ENCODE measurements at places on chromosomes 3 and 15.

DNA sequence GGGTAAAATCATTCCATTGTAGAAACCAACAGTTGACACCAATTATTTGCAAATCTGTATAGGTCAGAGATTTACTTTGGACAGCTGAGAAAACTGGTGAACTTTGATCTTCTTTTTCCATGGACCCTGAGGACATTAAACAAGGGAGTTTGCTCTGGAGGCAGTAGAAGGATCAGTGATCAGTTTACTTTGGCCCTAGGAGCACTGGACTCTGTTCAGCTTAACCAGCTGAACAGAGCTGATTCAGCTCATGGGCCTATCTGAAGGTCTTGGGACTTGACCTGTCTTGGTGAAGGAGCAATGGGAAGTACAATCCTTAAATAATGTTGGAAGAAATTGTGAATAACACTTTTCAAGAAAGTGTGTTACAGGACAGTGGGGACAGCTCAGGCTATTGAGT, 15.2 kb upstream of the TF start:
- DNase-seq: no peak

- DNase-seq: no peak
Observed at GRCh38 chr3:30437171-30437601, 169.2 kb upstream of the TGFBR2 start.

GRCh38 chr3:60064210-60065178, 1014.7 kb upstream of the CFAP20DC start:
- DNase-seq: no peak

- DNase-seq: no peak
Observed at GRCh38 chr3:144501467-144501866, 529.8 kb downstream of the DIPK2A start.

- no peak for DNase-seq
Observed at GRCh38 chr3:98807011-98807410, 43.9 kb downstream of the ST3GAL6 start.

DNA sequence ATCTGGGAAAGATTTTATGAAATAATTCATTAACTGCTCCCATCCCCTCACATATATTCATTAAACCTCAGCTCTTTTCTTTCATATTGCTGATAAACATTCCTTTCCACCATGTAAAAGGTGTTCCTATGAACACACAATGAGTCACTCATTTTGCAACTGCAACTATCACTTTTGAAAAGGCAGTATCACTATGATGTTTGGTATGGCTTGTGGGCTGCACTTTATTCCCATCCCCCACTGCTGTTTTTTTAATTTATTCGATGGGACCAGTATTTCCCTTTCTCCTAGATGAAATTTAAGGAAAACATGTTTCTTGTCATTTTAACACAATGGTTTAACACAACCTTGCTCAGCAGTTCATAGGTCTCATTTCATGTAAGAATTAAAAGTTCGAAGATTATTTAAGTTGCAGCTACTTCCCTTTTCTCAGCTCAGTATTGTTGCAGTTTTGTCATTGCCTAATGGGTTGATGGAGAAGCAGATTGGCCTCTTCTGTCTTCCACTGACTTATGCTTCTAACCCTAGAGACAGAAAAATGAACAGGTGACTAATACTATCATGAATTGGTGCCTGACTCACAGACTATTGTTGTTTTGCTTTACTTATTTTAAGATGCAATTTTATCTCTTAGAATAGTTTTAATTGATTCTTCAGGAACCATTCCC, 280.3 kb downstream of the ZPLD1 start:
- no peak for DNase-seq

- no peak for DNase-seq
Observed at GRCh38 chr15:90362936-90363212, 10.8 kb downstream of the ZNF774 start.

DNA sequence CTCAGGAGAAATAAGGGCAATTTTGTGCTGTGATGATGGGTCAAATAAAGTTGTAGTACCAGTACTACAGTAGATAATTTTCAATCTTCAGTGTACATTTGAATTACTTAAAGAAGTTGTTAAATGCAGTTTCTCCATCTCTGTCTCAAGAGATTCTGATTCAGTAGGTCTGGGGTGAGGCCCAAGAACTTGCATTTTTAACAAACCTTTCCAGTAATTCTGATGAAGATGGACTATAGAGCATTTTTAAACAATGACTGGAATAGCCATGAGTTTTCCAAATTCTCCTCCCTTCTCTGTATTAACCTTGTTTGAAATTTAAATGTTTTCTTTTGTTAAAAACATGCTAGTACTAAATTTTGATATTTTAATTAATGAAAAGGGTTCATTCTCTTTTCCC, 127.0 kb upstream of the CD96 start:
- no peak for DNase-seq

GRCh38 chr15:91304786-91305185, 204.7 kb downstream of the SV2B start:
- DNase-seq: no peak

- no peak for DNase-seq
Observed at GRCh38 chr3:76753599-76753998, 286.3 kb upstream of the ROBO2 start.

- no peak for DNase-seq
Observed at GRCh38 chr3:67719333-67719732, 64.9 kb upstream of the SUCLG2 start.

DNA sequence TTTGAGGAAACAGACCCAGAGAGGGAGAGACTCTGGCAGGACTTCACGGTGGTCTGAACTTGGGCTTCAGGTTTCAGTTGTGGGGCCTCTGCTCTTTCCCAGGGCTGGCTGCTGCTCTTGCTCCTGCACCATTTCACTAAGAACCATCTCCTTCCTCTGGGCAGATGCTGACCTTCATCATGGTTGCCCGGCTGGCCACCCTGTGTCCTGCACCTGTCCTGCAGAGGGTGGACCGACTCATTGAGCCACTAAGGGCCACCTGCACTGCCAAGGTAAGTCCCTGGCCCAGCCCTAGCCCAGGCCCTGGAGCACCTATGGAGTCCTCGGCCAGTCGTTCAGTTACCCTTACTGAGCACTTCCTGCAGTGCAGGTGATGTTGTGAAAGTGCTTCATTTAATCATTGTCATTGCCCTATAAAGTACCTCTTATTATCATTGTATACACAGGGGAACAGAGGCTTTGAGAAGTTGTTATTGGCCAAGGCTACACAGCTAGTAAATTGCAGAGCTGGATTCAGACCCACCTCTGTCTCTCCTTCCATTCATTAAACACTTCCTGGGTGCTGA, 10.0 kb downstream of the RPL32 start:
- no peak for DNase-seq

GRCh38 chr3:127835993-127836882, 13.9 kb upstream of the MGLL start:
- no peak for DNase-seq

DNA sequence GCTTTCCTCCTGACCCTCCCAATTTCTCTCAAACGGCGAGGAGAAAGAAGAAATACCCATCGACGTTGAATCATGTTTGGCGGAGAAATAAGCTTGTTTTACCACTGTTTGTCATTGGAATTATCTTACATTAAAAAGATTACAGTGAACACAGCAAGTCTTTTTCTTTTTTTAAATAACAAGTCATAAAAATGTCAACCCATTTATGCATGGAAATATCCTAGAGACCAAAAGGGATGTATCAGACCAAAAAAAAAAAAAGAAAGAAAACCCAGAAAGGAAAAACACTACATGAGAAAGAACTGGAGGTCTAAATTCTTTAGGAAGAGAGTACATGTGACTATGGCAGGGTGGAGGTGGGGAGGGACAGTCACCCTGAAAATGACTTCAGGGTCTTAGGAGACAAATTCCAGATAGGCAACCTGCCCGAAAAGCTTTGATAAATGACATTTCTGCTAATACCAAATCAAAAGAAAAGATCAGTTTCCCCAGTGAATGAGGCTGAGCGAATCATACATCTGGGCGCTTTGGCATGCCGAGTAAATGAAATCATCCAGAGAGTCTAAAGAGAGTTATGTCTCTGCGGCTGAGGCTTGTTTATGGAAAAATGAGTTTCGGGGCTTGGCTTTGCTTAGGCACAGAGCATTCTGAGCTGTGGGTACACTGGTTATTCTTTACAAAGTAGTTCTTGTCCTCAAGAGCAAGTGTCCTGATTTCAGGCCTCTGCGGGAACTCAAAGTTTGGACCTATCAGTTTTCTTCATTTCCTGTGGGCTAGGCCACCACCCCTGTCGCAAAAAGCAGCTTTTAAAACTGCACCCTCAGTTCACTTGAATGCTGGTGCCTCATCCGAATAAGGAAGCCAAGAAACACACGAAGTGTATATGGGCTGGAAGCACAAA, 110.1 kb upstream of the TGFBR2 start:
- no peak for DNase-seq

DNA sequence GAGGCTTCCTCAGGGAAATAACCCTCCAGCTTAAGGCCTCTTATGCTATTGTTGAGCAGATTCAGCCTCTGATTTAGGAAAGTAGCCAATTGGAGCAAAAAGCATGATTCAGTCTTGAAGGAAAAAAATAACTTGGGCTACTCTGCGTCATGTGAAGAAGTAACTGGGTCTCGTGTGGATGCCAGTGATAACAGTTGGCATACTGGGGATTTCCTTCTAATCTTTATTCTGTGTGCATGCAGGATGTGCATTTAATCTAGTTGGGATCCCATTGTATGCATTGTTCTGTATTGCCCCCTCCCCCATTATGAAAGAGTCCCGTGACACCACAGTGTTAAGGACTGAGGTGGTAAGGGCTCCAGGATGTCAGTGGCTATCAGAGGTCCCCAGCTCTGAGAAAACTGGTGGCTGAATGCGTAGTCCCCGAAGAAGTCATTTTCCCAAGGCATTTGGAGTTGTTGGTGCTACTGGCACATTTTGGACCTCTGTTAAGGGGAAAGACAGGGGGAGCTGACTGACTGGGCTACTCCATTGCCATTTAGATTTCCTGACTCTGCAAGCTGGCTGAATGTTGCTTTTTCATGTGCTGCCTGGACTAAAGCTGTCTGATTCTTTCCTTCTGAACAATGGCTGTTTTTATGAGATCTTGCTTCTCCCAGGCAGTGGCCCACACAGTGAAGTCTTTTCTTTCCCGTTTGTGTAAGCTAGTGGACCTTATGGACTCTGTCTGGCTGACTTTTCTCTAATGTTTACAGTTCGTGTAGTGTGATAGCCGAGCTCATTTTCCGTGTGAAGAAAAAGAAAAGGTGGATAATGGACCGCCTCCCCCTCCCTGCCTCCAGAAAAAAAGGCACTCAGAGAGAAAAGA, 38.4 kb upstream of the TRAK1 start:
- no peak for DNase-seq

DNA sequence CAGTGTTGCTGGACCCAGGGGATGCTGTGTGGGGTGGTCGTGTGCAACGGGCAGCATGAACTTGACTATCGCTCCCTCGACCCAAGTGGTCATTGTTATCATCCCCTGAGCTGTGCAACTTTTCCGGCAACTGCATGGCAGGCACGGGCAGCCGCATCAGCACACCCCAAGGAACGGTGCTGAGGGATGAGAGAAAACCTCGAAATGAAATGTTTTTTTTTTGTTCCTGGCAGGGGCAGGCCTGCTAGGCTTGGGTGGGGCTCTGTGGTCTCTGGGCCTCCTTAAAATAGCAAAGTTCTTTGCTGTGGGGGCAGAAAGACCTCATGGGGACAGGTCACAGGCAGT, 51.4 kb downstream of the CORO2B start:
- DNase-seq: no peak

- DNase-seq: no peak
Observed at GRCh38 chr3:9828801-9829755, 14.7 kb downstream of the RPUSD3 start.

DNA sequence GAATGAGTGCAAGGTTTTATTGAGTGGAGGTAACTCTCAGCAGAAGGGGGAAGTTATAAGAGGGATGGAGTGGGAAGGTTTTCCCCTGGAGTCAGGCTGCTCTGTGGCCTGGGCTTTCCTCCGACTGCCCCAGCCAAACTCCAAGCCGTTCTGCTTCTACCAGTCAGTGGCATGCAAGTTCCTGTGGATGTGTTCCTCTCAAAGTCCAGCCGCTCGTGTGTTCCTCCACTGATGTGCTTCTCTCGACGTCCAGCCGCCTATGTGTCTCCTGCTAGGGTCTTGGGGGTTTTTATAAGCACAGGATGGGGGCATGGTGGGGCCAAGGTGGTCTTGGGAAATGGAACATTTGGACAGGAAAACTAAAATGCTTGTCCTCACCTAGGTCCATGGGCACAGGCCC, 9.0 kb upstream of the U2SURP start:
- DNase-seq: no peak

GRCh38 chr3:124563376-124563775, 166.9 kb upstream of the UMPS start:
- DNase-seq: no peak

DNA sequence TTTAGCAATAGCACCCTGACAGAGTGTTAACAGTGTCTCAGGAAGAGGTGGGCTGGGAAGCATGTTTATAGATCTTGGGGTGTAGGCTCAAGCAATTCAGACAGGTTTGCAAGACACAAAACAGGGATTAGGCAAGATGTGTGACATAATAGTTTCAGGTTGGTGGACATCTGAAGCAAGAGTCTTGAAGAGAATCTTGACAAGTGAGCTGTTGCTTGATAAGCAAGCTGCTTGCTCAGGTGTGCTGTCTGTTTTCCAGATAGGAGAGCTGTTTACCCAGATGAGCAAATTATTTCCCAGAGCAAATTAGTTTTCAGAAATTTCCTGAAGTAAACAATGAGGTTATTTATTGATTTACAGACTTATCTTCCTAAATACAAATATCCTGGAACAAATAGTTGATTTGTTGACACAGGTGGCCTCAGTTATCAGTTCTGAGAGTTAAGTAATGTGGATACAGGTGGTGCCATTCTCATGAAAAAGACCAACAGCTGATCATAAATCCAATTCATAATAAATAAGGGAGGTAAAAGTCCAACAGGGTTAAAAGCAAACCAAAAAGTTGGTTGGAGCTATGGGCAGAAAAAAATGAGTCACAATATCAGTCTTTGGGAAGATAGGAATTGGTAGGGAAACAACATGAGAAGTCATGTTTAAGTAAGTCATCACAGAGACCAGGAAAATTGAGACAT, 437.3 kb downstream of the TBL1XR1 start:
- no peak for DNase-seq

GRCh38 chr3:27326629-27327545, 42.3 kb downstream of the NEK10 start:
- DNase-seq: no peak

DNA sequence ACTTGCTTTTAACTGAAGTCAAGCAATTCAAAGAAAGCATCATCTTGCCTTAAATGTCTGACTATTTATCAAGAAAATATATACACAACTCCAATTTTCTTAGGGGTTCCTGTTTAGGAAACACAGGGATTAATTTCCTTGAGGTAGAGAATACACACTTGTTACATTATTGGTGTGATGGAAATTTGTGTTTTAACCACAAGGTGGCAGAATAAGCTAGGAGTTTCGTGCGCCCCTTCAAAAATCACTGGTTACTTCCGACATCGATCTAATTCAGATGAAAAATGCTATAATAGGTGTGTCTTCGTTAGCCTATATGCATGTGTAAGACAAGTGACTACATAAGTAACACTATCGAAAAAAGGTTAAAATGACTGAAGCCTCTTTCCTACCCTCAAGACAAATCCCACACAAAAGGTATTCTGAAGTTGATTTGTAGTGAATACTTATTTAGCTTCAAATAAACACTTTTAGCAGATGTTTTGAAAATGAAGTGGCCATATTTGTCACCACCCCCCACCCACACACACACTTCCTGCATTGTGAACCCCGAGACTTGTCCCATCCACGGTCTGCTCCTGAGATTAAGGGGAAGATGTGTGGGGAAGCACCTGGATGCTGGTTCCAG, 246.5 kb downstream of the ROBO1 start:
- DNase-seq: no peak

Data from effector CD4-positive, alpha-beta T cell (primary cell).